Activated naive CD4-positive, alpha-beta T cell treated with anti-CD3 and anti-CD28 coated beads, Interleukin-2, amount 10 ng/mL, durations not matched to agents 7 days and 5 days (primary cell): ENCODE measurements at places on chromosomes 2 and 18.

- no peak for DNase-seq
- no peak overlapping the region for H3K4me3 ChIP-seq
- no peak overlapping the region for H3K27ac ChIP-seq
- H3K27me3 ChIP-seq = peaks cover 43% of the 10 kb centered on the region
Observed at GRCh38 chr2:127115471-127116199, 8.7 kb upstream of the BIN1 start.

DNA sequence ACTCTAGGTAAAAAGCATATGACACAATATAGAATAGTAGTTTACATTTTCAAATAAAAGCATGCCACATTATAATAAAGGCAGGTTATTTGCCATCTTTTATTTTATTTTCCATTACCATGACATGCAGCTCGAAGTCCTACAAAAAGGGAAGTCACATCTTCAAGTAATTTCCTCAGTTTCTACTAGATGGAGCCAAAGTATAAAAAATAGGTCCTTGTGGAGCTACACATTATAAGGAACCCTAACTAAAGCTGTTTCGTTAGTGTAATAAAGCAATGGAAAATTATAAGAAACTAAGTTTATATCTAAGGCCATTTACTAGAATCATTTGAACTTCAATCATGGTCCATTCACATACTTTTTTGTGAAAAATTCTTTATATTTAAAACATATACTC, 674.5 kb downstream of the KCNJ3 start:
- no peak overlapping the region for H3K4me3 ChIP-seq
- no peaks in the 10 kb centered on the region for H3K36me3 ChIP-seq
- no peaks in the 10 kb centered on the region for H3K27me3 ChIP-seq
- H3K27ac ChIP-seq = no peak overlapping the region
- no peaks in the 10 kb centered on the region for H3K4me1 ChIP-seq
- no peak for DNase-seq

DNA sequence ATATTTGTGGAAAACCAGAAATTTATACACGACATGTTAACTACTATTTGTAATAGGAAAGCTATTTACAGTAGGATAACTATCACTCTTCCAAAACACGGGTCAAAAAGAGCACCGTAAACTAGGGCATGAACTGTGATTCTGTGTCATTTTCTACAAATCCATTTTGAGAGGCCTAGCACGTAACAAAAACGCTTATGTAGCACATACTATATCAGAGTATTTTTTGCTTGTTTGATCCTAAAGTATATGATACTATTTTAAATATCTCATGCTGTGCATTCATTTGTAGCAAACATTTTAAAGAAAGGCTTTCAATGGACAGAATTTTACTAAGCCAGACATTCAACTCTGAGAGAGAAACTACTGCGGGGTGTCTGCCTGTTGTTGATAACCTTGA, 45.1 kb downstream of the WDFY1 start:
- no peak overlapping the region for H3K27ac ChIP-seq
- H3K27me3 ChIP-seq = no peaks in the 10 kb centered on the region
- H3K4me3 ChIP-seq = no peak overlapping the region
- peaks cover 55% of the 10 kb centered on the region for H3K36me3 ChIP-seq

- H3K27me3 ChIP-seq = no peaks in the 10 kb centered on the region
- no peak for DNase-seq
- H3K4me1 ChIP-seq = peaks cover 84% of the 10 kb centered on the region
- H3K36me3 ChIP-seq = no peaks in the 10 kb centered on the region
- H3K4me3 ChIP-seq = no peak overlapping the region
Observed at GRCh38 chr2:227462462-227462951, 9.4 kb upstream of the AGFG1 start.

DNA sequence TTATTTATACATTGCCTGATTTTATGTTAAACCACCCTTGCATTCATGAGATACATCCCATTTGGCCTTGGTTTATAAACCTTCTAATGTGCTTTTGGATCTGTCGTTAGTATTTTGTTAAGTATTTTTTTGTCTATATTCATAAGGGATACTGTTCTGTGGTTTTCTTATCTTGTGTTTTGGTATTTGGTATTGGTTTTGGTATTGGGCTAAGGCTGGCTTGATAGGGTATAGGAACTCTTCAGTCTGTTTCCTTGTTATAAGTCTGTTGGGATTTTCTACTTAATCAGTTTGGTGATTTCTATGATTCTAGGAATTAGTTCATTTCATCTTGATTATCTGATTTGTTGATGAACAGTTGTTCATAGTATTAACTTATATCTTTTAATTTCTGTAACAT, 49.2 kb downstream of the RELCH start:
- H3K4me3 ChIP-seq = no peak overlapping the region
- H3K4me1 ChIP-seq = peaks cover 6% of the 10 kb centered on the region
- DNase-seq = no peak
- H3K27me3 ChIP-seq = no peaks in the 10 kb centered on the region
